ENCODE measurements at places on chromosomes 1 and 21.

DNA sequence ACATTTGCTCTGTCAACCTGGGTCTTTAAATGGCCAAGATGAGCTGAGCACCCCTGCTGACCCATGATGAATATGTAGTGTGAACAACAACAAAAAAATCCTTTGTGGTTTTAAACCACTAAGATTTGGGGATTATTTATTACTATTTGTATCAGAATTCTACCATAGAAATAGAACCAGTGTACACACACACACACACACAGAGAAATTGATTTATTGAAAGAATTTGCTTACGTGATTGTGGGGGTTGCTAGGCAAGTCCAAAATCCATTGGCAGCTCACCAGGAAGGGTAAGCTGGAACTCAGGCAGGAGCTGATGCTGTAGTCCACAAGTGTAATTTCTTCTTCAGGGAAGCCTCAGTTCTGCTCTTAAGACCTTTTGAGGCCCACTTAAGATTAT is 82.5 kb upstream of the MAP1LC3C start:
- no peak for DNase-seq

GRCh38 chr1:247189981-247190798 is 18.4 kb upstream of the ZNF124 start:
- no peak for DNase-seq

DNA sequence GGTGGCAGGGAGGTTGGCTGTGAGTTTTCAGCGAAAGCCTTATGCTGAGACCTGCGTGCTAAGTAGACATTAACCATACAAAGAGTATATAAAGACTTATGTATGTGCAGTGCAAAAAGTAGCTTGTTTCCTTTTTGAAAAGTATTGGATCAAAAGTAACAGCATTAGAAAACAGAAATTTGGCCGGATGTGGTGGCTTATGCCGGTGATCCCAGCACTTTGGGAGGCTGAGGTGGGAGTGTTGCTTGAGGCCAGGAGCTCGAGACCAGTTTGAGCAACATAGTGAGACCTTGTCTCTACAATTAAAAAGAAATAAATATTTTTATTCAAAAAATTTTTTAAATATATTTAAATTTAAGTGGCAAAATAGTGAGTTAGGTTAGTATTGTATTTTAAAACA is 2.2 kb downstream of the RPAP2 start:
- no peak for DNase-seq

- DNase-seq, result no peak
Measured at GRCh38 chr1:10675813-10676212, 120.6 kb downstream of the CASZ1 start.

- DNase-seq, result no peak
Measured at GRCh38 chr1:157624471-157624870, 26.6 kb upstream of the FCRL4 start.

Measured in NCI-H2171 (cell line).